ENCODE measurements at places on chromosomes 5 and 9.

DNA sequence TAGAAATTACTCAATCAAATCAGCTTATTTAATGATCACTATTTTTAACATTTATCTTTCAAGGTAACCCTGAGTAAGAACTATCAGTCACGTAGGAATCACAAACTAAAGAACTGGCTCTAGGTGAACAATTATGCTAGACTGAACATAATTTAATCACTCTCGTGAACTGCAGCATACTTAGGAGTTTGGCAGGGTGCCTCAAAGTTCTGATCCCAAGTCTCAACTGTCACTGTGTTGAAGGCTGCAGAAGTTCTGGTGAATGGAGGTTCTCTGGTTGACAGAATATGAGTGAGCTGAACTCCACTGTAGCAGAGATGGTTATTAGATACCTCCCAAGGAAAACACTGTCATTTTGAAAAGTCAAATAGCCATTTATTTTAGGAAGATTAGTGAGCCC is 89.1 kb downstream of the KLHL3 start:
- no peak for DNase-seq

DNA sequence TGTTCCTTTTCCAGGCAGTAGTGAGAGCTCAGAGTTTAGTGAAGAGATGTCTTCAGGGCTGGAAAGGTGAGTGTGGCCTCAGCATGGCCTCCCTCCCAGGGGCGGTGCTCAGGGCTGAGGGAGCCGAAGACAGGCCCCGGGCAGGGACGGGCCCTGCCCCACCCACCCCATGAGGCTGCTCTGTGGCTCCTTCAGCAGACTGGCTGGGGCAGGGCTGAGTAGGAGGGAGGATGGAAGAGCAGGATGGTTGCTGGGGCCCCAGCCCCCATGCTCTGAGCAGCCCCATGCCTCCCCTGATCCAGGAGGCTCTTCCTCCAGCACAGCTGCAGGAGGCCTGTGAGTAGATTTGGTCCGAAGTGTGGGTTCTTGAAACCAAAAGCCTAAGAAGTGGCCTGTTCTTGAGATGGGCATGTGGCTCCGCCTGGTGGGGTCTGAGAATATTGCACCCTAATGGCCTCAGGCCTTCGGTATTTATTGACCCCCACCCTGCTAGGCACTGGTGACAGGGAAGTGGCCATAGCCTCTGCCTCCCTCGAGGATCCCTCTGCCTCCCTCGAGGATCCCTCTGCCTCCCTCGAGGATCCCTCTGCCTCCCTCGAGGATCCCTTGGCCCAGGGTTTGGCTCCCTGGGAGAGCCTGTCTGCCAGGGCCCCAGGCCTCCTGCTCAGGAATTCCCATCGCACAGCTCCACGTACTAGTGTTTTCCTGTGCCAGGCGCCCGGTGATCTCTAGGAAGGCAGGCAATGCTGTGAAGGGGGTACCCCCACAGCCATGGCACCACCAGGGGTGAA is 65.4 kb upstream of the GARNL3 start:
- peak; percentile 85 for DNase-seq

DNA sequence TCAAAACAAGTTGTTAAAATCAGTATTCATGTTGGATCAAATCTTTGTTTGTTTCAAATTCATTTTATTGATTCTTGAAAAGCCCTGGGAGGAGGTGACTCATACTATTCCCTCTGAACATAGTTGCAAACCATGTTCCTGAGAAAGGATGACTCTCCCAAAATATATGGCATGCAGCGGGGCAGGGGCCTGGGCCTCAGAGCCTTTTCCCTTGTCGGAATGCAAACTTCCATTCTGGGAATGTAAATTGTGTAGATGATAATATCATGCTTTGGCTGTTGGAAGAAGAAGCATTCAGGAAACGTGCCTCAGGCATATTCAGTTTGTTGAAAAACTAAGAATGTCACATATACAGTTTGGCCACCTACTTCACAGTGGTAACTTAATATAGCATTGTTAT is 242.0 kb downstream of the AUH start:
- no peak for DNase-seq

DNA sequence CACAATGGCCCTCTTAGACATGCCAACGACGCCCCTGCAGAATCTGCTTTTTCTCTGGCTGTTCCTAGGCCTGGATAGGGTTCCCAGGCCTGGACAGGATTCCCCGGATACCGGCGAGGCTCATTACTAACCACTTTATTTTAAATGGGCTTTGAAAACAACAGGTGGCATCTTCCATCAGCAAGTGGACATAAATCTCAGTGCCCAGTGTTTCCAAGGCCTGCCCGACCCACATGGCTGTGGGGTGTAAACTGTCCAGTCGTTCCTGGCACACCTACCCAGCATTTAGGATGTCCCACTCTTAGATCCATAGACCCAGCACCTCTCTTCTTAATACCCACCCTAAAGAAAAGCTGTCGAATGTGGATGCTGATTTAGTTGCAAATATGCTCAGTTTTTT is 896 bp downstream of the CMBL start:
- no peak for DNase-seq

DNA sequence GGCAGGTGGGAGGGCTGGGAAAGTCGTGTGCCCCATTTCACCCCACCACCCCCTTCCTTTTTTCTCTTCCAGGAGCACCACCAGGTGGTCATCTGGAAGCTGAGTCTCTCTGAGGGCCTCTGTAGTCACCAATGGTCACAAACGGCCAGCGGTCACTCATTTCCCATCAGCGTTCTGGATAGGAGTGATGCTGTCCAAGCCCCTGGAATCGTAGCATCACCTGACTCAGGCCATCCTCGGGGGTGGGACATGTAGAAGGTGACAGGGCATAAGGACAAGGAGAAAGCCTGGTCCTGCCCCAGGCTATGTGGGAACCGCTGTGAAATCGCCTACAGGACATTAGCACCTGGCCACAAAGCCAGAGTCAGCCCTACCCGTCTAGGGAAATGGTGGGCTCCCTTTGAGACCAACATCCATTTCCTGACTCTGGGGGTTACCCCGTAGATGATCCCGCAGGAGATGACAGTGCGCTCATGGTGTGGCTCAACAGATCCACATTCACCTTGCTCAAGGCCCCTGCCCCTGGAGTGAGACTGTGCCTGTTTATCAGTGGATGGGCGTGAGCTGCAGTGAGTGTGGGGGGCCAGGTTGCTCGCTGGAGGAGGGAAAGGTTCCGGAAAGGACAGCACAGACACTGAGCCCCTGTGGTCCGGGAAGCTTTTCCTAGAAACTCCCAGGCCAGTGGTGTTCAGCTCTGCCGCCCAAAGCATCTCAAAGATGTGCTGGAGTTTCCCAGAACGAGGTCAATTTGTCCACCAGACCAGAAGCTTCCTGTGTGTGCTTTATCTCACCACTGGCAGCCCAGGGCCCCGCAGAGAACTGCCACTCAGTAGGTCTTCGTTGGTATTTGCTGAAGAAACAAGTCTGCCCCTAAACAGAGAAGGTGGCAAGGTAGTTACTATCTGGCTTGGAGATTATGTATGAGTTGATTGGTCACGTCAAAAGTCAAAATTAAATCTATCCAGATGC is 61.1 kb upstream of the UNC5A start:
- no peak for DNase-seq

- DNase-seq, result no peak
Observed at GRCh38 chr9:35415402-35416097, 74.4 kb upstream of the RUSC2 start.

- DNase-seq, result no peak
Observed at GRCh38 chr9:22054076-22054475, 45.0 kb upstream of the CDKN2B start.

DNA sequence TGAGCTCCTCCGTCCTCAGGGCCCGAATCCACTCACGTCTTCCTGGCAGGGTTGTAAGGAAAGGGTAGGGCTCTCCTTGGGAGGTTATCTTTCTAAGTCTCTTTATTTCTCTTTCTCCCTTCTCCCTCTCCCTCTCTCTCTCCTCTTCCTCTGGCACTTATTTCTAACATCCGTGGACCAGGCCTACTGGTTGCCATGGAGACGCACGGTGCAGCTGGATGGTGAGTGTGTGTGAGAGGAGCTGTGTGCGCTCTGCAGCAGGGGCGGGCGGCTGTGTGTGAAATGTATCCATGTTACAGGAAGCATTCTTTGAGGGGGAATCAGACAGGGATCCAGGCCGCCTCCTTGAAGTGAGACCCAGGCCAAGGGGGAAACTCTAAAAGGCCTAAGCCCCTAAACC is 32.2 kb downstream of the PCDH1 start:
- DNase-seq, result no peak

GRCh38 chr5:1557114-1557873 is 33.5 kb upstream of the LPCAT1 start:
- no peak for DNase-seq

- DNase-seq, result no peak
Observed at GRCh38 chr9:135301271-135302263, 178.0 kb upstream of the PPP1R26 start.

- DNase-seq, result no peak
Observed at GRCh38 chr9:93591301-93592007, 15.1 kb downstream of the PHF2 start.

DNA sequence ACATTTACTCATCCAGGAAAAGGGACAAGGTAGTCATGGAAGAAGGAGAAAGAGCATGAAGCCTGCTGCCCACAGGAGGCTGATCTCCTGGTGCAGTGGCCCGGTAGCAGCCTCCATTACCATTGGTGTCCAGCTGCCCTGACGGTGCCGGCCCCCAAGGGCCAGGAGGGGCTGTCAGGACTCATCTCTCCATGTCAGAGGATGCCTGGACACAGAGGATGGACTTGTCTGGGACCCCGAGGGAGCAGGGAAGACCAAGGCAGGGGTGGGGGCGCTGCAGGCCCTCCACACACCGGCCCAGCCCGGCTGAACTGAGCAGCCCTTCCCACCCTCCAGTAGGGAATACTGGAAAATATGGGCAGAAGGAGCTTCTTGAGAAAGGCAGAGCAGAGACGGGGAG is 52.2 kb downstream of the IRX2 start:
- no peak for DNase-seq

- no peak for DNase-seq
Observed at GRCh38 chr9:86039991-86040860, 59.1 kb downstream of the GOLM1 start.

DNA sequence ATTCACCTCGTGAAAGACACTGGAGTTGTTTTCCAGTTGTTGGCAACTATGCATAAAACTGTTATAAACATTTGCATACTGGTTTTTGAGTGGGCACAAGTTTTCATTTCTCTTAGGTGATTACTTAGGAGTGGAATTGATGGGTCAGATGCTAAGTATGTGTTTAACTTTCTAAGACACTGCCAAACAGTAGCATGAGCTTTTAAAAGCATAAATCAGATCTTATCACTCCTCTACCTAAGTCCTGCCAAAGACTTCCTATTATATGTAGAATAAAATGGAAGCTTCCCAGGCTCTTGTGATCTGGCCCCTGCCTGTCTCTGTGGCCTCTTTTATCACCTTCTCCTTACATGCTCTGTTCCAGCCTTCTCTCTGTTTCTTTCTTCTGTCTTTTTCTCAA is 72.6 kb downstream of the SH3RF2 start:
- DNase-seq, result no peak

DNA sequence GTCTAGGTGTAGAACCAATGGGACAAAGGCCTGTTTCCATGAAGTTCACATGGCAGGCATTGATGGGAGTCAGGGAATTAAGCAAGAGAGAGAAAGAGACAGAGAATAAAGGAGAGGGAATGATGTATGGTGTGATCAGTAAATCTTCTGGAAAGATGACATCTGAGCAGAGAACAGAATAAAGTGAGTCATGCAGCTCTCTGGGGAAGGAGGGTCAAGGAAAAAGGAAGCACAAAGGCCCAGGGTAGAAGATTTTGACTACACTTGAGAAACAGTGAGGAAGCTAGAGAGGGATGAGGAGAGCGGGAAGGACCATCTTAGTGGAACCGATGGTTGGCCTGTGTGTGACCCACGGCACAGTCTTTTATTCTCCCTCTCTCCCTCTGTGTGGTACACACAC is 425.9 kb downstream of the SPOCK1 start:
- no peak for DNase-seq

DNA sequence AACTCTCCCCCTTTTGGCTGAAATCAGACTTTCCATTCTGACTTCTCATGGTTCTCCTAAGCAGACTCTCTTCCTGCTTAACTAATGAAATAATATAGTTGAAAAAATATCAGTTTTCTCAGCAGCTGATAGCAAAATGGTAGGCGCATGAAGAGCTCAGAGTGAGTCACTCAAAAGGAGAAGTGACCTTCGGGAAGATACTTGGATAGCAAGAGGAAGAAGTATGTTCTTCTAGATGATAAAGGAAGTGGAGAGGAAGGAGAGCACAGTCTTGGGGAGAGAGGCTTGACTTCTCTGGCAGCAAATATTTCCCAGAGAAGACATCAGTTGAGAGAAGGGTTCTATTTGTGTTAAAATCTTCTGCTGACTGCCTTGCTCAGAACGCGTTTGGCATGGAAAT is 101.5 kb downstream of the TAF11L14 start:
- no peak for DNase-seq

DNA sequence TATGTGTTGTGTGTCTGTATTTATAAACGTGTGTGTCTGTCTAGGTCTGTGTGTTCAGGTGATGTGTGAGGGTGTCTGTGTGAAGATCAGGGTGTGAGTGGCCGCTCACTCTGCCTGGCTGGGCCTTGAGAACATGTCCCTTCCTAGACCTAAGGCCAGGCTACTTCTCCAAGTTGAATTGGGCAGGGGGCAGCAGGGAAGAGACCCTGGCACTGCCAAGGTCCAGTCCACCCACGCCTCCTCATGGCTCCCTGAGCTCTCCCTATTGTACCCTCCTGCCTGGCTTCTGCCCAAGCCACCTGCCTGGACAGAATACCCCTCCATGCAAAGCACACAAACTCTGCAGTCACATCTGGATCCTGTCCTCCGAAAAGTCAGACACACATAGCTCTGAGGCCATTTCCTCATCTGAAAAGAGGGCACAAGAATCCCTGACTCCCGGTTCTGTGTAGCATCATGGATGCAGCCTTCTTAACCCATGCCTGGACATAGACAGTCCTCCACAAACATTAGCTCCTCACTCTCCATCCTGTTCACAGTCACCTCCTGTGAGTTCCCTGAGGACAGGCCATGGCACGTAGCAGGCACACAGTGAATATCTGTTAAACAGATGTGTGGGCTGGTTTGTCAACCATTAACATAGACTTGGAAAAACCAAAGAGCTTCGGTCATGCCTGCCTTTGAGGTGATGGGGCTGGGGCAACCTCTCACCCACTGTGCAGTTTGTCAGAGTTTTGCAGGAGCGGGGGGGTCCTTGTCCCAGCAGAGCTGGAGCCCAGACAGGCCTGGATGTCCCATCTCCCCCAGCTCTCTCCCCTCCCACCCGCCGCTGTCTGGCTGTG is 167.8 kb upstream of the MVB12B start:
- no peak for DNase-seq

- no peak for DNase-seq
Observed at GRCh38 chr5:14155075-14155474, 11.9 kb downstream of the TRIO start.

DNA sequence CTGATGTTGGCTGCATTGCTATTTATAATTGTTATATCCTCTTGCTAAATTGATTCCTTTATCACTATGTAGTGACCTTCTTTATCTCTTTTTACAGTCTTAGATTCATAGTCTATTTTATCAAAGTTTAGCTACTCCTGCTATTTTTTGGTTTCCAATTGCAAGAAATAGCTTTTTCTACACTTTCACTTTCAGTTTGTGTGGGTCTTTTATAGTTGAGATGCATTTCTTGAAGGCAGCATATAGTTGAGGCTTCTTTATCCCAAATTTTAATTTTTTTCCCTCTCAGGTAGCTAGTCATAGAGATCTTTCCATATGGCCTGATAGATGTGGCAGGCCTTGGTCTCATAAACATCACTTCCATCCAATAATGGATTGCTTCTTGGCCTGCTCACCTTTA is 228.5 kb downstream of the COMMD10 start:
- no peak for DNase-seq

GRCh38 chr5:107542428-107542827 is 128.3 kb downstream of the EFNA5 start:
- DNase-seq, result no peak

- DNase-seq, result no peak
Observed at GRCh38 chr5:3301306-3301705, 294.3 kb upstream of the IRX1 start.

Measured in activated CD4-positive, alpha-beta memory T cell treated with anti-CD3 and anti-CD28 coated beads, Interleukin-2, amount 10 ng/mL, durations not matched to agents 7 days and 5 days (primary cell).